ENCODE measurements at places on chromosomes 7 and 10.

DNA sequence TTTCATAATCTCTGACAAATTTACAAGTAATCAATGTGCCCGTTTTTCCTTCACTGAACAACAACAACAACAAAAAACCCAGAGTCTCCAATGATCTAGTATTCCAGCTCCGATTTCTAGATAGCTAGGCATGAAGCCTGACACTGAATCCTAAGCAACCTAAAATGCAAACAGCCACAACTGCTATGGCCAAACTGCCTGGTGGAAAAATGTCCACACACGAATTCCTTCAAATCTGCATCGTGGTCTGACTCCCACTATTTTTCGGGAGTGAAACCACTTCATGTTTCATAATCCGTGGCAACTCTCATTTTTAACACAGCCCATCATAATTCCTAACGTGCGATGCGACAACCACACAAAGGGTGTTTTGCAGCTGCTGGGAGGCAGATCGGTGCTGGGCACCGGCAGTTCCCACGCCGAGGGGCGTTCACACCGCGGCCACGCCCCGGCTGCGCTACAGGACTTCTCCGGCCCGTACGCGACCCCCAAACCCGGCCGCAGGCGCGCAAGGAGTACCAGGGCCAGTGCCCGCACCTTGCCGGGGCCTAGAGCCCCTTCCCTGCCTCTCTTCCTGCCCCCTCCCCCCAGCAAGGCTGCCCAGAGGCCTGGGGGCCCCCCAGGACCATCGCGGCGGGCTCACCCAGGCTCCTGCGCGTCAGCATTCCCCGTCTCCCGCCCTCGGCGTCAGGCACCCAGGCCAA, 814 bp downstream of the RUFY2 start:
- no peak for DNase-seq

- DNase-seq: no peak
Observed at GRCh38 chr10:8902926-8903325, 848.4 kb downstream of the GATA3 start.

DNA sequence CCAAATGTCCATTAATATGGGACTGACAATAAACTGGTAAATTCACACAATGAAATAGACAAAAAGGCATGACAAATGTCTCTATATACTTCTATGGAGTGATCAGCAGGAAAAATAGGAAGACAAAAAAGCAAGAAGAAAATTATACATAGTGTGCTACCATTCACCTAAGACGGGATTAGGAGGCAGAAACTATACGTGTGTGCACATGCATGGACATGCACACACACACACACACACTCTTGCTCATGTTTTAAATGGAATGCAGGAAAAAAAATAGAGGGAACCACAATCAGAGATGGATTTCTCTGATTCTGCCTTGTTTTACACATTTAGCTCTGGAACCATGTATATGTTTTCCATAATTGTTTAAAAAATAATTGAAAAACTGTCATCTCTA, 119.0 kb downstream of the ZFAND4 start:
- DNase-seq: no peak

- DNase-seq: no peak
Observed at GRCh38 chr7:30349816-30350215, 65.4 kb downstream of the ZNRF2 start.

DNA sequence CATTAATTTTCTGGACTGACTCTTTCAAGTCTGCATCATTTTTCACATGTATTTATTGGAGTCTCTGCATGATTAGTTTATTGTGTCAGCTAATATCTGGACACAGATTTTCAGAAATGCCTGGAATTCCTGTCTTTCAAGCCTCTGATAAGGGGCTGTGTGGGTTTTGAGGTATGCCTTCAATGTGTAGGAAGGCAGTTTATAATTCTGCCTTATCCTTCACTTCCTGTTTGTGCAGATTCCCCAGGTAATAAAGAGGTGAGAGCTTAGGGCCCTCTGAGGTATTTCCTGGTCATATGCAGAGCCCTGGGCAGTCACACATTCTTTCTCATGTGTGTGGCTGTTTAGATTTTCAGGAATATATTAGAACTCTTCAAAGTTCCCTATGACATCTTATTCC, 79.4 kb upstream of the PRKCQ start:
- no peak for DNase-seq

DNA sequence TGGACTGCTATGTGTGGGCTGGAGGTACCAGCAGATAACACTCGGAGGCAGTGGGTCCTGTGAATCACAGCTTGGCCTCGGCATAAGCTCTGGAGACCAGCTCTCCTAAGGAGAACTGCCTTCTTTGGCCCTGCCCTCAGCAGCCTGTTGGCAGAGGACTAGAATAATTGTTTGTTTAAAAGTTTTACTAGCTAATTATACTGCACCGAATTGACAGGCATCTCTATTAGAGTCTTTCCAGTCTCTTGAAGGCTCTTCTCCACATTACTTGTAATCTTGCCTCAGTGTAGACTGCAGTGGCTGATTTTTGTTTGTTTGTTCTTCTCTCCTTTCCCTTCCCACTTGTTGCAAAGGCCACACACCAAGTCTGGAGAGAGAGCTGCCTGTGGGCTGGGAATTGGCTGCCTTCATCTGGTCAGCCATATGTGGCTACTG, 183.2 kb downstream of the AUTS2 start:
- DNase-seq: no peak

- no peak for DNase-seq
Observed at GRCh38 chr7:133331861-133332260, 79.0 kb downstream of the EXOC4 start.

DNA sequence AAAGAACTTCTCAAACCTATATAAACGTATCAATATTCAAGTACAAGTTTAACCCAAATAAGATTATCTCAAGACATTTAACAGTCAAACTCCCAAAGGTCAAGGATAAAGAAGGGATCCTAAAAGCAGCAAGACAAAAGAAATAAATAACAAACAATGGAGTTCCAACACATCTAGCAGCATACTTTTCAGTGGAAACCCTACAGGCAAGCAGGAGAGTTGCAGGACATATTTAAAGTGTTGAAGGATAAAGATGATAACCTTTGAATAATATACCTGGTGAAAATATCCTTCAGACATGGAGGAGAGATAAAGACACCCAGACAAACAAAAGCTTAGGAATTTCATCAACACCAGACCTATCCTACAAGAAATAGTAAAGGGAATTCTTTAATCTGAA, 82.8 kb downstream of the TES start:
- no peak for DNase-seq

DNA sequence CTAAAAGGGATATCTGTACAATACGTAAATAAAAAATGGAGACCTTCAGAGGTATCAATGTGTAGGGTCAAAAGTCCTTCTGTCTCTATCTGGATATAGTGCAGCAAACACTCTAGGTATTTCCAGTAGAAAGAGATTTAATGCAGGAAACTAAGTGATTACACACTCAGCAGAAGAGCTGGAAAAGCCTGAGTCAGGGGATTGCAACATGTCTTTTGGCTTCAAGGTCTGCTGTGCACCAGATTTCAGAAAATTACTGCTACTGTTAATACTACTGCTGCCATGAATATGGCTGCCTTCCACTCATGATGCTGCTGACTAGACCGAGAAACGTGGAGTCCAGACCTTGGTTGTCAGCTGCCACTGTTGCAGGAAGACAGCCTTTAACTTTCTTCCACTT, 94.9 kb upstream of the DLX6 start:
- no peak for DNase-seq

DNA sequence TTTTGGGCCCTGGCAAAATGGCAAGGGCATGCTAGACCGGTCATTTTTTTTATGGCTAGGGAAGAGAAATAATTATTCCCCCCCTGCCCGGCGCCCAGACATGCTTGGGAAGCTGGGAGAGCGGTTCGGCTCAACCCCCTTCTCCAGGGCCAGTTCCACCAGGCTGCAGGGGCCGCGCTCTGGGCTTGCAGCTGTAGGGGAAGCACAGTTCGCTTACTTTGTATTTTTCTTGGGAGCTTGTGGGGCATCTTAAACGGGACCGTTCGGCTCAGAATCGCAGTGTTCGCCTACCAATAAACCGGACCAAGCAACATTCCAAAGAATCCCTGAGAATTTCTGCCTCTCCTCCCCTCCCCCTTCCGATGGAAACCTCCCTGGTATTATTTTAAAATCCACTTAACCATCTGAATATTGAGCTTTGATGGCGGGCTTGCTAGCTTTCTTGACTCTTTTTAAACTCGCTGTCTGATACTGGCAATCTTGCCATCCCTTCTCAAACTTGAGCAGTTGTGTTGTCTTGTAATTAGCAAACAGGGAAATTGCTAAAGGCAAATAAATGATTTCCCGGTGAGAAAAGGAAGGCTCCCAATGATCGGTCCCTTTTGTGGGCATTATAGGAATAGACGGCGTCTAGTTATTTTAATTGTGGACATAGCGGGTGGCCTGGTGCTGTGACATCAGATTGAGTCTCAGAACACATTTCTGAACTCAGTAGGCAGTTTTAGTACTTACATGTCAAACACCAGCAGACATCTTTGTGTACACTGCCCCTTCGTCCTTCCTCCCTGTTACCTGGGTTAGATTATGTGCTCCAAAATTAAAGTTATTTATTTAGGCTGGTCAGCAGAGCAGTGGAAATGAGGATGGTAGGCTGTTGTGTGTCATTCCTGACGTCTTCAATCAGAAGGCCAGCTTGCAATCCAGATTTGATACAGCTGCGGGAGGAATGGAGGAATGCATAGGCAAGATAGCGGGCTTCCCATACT, 3.4 kb downstream of the TCF7L2 start:
- DNase-seq: no peak

DNA sequence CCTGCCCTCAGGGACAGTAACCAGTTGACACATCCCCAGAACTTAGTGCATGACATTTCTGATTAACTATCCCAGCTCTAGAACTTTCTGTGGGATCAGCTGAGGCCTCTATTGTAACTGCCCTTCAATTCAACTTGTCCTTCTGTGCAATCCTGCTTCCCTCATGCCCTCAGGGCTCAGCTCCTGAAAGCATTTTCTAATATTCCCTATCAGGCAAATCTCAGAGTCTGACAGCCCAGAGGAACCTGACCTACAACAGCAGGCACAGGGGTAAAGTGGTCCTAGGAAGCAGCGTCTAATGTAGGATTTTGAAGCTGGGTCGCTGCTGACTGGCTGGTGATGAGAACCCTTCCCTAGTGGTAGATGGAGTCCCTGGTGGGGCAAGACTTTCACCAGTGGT, 13.6 kb upstream of the STN1 start:
- DNase-seq: no peak

GRCh38 chr10:31242902-31243301, 76.1 kb upstream of the ZEB1 start:
- peak; percentile 94 for DNase-seq

DNA sequence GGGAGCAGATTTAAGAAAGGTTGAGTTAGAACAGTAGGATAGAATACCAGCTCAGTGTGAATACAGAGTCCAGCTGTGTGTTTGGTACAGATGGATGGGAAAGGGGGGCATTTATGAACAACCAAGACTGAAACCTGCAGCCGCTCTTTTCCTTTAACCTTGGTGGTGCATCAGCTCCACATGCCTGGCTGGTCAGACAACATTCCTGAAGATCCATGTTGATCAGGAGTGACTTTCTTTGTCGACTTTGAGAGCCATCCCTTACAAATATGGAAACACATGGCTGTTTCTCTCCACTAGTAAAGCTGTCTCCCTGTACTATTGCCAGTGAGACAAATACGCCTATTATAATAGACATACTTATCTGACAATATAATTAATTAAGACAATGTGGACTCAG, 476.5 kb upstream of the IGFBP3 start:
- DNase-seq: no peak

DNA sequence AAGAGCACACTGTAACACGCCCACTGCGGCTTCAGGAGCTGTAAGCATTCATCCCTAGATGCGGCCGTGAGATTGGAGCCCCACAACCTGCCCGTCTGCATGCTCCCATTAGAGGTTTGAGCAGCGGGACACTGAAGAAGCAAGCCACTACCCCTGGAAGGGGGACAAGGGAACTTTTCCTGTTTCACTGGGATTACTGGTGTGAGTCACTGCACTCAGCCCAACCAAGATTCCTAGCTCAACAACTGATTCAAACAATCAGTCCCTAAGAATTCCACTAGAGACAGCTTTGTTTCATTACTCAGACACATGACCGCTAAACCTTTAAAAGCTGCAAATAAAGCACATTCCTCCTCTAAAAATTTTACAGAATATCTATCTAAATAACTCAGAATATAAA, 69.8 kb downstream of the ORC5 start:
- no peak for DNase-seq

GRCh38 chr7:91570560-91570959, 306.3 kb downstream of the FZD1 start:
- no peak for DNase-seq

GRCh38 chr7:34177476-34177875, 272.1 kb downstream of the BMPER start:
- no peak for DNase-seq

- DNase-seq: no peak
Observed at GRCh38 chr7:45985902-45986301, 64.8 kb upstream of the IGFBP3 start.

DNA sequence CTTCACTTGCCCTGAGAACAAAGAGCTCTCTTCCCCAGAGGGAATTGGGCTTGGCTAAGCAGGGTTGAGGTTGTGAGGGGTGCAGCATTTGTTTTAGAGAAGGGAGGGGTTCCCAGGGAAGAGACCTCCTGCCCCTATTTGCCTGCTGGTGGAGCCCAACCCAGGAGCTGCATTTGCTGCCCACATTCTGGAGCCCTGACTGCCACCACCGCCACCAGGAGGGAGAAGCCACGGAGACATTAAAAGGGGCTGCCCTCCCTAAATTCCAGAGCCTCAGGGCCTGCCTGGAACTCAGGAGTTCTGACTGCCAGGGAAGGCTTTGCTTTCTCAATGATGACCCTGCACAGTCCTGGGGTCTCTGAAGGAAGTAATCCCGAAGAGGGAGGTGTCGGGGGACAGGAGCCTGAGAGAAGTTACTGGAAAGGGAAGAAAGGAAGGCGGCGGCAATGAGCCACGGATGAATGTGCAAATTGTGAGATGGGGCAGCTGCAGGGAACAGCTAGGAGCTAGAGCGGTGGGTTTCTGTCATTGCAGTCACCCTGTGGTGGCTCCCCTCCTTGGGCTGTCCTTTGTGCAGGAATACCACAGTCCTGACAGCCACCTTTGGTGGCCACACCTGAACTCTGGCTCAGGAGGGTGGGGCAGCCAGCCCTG, 51.3 kb downstream of the NEURL1 start:
- no peak for DNase-seq

DNA sequence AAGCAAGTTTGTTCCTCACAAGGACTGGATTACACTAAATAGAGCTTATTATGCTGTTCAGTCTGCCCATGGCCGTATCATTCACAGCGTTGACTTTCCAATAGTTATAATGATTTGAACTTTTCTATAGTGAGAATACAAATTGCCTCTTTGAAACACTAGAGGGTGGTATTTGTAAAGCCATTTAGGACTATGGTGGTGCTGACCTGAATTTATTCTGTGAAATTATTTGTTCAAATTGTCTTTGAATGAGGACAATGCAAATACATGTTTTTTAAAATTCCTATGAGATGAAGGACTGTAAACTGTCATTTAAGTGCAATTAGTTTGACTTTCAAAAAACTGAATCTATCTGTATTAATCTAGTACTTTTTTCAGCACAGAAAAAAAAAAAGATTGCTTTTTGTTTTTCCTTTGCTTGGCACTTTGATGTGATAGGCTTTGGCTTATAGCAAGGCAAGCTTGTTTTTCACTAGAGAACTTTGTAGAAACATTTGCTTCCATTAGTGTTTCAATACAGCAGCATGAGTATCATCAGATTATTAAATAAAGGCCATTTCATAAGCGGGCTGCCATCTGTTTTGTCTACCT, 122.7 kb upstream of the TMEM229A start:
- DNase-seq: no peak

All from hematopoietic multipotent progenitor cell (in vitro differentiated cells).